ENCODE measurements at places on chromosomes 13 and 19.

GRCh38 chr13:114149774-114150740 lies 17.6 kb upstream of the RASA3 start:
- DNase-seq = peak; percentile 83

DNA sequence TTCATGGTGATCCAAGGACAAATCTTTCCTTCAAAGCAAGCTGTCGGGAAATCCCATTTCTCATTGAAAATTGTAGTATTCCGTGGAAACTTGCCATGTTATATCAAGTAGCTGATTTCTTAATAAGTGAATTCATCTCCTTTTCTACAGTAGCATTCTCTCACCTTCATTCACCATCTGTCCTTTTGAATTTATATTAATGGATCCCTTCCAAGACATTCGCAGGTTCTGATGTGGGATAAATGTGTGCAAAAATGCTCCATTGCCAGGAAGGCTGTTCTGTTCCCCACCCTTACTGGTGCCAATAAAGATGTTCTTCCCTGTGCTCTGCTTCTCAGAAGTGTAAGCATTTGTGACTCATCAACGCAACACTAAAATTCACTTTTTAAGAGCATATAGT lies 36.2 kb downstream of the AMER2 start:
- DNase-seq = no peak

- DNase-seq = peak; percentile 42
Measured at GRCh38 chr13:41942462-41943094, 18.3 kb downstream of the VWA8 start.

- DNase-seq = no peak
Measured at GRCh38 chr19:45154064-45154827, 6.5 kb downstream of the NKPD1 start.
